ENCODE measurements at places on chromosomes 6 and 20. TPM values are rescaled to one million over a fixed set of nuclear protein-coding genes. Genes with fewer than 3 reads are reported as not detected.

GRCh38 chr6:137925141-137925698, 58.2 kb downstream of the TNFAIP3 start:
- DNase-seq, result no peak

DNA sequence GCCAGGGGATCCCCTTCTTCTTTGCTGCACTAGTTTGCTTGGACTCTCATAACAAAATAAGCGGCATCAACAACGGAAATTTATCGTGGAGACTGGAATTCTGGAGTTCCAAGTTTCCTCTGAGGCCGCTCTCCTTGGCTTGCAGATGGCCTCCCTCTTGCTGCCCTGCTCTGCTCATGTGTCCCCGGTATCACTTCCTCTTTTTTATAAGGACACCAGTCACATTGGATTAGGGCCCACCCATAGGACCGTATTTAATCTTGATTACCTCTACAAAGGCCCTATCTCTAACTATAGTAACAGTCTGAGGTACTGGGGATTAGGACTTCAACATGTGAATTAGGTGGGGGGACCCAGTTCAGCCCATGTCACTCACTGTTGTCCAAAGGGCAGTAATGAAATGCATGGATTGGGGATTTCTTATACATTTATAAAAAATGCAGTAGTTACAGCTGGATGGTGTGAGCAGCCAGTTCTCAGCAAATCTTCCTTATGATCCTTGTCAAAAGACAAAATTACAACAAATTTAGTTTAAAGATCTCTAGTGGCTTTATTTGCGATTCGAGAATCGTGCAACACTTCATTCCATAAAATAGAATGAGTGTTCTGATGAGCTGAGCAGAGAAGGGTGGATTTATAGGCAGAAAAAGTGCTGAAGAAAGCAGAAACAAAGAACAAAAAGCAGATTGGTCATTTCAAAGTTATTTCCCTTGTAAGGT, 59.3 kb upstream of the AKAP12 start:
- no peak for DNase-seq

GRCh38 chr6:156988276-156989158, 211.3 kb downstream of the ARID1B start:
- no peak for DNase-seq

The SMOC2 gene
- not detected for total RNA-seq
